ENCODE measurements at places on chromosomes 7 and 10.

GRCh38 chr10:122259075-122259466, 12.0 kb upstream of the BTBD16 start:
- DNase-seq: no peak

DNA sequence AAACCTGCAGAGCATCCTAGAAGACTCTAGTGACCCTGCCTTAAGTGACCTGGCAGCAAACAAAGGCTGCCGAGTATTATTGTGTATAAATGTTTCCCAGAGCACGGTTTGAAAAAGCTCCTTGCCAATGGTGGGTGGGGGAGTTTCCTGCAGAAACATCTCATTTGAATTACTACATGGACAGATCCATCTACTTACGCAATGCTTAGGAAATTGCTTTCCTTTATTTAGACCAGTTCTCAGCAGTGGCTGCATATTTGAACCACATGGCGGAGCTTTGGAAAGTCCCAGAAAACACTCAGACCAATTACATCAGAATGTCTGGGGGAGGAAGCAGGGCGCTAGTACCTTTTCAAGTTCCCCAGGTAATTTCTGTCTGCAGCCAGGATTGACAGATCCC, 560.9 kb downstream of the SDK1 start:
- no peak for DNase-seq

GRCh38 chr10:118106426-118106825, 59.7 kb upstream of the RAB11FIP2 start:
- DNase-seq: no peak

- no peak for DNase-seq
These were observed at the start of gene CLRN3 for GRCh38 chr10:127892743-127893142. Gene CLRN3, minus strand, starts transcription at chr10:127892941. Its CDS starts 157 bp downstream, at chr10:127892784.

- DNase-seq: peak; percentile 56
These were observed 48.2 kb downstream of the COL26A1 start for GRCh38 chr7:101410743-101411507.

DNA sequence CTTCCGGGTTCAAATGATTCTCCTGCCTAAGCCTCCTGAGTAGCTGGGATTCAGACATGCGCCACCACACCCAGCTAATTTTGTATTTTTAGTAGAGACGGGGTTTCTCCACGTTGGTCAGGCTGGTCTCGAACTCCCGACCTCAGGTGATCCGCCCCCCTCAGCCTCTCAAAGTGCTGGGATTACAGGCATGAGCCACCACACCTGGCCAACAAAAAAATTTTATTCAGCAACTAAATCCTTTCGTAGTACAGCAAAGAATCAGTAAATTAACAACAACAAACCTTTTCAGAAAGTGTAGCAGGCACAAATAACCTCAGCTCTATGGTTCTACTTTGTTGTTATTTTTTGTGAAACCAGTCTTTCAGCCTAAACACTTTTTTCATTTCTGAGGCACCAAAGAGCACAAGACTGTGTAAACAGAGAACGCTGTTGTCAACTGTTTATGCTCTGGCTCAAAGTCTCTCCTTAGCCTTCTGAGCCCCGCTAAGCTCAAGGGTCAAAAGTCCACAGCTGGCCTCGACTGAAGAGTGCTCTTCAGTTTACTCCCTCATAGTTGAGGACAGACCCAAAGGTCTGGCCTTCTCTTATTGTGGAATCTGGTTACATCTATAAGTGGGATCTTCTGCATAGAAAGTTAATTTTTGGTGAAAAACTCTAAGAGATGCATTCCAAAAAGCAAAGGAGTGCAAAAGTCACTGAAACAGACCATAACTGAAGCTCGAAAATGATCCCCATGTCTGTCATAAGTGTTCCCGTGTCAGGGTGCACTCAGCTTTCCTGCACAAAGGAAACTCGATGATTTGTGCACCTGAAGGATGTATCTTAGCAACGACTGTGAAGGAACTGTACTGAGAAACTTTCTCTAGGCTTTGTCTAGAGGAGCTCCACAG, 24.6 kb upstream of the DDX50 start:
- DNase-seq: no peak

DNA sequence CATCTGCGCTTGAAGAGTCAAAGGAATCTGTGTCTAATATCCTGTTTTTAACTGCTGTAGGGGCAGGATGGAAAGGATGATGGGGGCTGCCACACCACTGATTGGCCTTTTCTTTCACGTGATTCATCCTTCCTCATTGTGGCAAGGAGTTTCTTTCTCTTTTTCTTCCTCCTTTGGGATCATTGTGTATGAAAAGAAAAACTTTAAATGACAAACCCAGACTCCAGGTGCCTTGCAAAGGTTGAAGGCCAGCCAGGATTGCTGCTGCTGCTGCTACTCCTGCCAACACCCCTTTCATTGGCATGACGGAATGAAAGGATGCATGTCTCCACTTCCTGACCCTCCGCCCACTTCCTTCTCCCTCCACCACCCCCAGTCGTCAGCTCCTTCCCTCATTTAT, 6.5 kb upstream of the OIT3 start:
- no peak for DNase-seq

DNA sequence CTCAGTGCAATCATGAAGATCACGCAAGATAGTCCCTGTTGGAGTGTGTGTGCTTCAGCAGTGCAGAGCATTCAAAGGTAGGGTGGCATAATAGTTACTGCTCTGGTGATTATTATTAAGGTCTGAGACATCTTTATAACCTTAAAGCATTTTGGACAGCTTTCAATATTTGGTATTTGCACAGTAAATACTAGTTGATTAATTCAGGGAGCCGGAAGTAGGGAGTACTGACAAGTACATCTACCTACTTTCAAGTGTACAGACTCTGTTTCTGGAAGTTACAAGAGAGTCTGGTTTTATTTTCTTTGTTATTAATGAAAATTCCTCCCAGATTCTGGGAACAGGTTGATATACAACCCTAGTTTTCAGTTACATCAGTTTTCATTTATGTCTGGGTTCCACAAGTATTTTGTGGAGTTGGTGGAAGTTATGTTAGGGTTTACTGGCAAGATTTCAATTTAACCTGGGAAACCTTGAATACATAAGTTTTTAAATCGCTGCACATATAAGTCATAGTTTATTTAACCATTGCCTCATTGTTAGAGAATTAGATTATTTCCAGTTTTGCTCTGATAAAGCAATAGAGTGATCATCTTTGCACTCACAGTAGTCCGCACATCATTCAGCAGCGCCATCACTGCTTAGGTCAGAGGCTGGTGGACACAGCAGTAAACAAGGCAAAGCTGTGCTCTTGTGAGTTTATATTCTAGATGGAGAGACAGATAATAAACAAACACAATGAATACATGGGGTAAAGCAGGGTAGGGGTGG, 366.6 kb downstream of the REEP3 start:
- DNase-seq: no peak

- no peak for DNase-seq
These were observed 142.5 kb downstream of the WDR37 start for GRCh38 chr10:1198453-1199344.

GRCh38 chr7:107700570-107700969, 39.9 kb downstream of the SLC26A4 start:
- DNase-seq: no peak

GRCh38 chr10:67296926-67297325, 371.1 kb downstream of the LRRTM3 start:
- DNase-seq: no peak

DNA sequence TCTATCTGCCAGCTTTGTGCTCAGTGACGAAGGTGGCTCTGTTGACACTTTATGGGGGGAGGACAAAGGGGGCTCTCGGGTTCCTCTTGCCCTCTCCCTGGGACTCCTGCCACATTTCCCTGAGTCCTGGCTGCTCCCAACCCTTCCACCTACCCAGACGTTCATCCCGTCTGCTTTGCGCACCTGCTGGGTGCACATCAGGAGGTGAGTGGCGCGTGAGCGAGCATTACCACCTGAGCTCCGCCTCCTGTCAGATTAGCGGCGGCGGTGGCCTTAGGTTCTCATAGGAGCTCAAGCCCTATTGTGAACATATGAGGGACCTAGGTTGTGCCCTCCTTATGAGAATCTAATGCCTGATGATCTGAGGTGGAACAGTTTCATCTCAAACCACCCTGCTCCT, 137.2 kb downstream of the DYNC2I1 start:
- DNase-seq: no peak

DNA sequence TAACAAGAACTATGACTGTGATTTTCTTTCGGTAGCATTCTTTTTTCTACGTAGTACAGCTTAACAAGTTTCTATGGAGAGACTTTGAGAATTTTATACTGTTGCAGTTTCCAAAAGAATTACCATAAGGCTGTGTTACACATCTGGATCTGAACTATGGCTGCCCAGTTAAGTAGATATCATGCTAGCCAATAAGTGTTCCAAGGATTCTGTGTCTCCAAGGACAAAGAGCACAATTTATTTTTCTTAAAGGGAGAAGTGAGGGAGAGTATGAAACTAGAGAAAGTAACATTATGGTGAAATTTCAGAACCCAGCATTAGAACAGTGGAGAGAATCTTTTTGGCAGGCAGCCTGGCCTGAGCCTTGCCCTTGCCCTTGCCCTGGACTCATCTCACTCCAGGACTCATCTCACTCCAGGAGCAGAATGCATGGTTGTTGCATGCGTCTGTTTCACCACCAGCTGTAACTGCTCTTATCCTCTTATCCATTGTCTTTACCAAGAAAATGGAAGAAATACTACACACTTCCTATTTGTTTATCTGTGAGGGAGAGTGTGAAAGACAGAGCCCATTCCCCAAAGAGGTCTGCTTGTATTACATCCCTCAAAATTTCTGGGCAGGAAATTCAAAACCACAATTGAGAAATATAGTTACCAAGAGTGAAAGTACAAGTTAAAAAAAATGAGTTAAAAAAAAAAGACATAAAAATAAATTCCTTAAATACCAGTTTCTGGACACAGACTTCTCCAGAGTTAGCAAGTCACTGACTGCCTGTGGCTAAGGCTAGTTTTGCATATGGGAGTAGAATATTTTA, 1067.5 kb downstream of the NRG3 start:
- DNase-seq: no peak

DNA sequence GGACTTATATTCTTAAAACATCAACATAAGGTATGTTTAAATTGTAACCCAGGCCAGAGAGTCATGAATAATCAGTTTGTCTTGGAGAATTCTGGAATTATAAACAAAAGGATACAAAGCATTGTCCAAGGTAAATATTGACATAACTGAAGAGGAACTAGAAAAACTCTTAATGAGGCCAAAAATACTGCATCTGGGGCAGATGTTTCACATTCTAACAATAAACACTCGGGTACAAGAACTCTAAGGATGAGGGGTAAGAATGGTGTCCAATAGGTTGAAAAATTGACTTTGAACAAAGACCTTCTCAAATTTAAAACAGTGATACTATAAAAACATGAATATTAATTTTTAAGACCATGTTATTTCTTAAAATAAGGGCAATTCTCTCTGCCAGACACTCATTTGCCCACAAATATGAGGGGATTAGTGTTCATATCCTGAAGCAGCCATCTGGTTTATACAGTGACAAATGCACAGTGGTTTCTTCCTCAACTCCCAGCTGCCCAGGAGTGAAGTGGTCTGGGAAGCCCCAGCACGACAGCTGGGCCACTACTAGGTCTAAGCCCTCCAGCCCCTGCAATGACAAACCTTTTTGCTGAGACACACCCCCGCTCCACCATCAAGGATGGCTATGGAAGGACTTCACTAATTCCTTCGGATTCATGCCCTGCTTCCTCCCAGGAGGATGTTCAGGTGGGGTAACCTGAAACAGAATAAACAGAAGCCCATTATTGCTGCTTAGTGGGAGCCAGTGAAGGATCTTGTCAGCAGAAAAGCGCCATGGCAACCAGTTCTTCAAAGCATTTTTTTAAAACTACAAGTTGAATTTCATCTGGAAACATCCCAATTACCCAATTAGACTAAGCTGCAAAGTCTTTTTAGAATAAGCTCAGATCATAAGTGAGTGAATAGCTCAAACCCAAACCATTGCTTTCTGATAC, 107.5 kb upstream of the ARID5B start:
- DNase-seq: no peak

DNA sequence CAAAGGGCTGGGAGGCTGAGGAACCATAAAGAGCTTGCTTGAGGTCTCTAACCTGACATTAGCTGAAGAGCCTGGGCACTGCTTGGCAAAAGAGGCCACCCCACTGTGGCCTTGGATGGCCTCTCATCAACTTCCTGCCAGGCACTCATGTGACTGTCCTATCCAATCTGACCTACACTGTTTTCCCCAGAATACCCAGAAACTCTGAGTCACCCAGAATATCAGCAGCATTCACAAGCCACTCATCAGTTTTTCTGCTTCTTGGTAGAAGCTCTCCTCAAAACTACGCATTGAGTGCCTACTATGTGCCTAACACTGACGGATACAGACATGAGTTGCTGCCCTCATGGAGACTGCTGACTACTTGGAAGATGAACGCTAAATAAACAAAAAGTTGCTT, 4.1 kb upstream of the NT5C2 start:
- no peak for DNase-seq

GRCh38 chr10:124614003-124614659, 130.0 kb downstream of the FAM53B start:
- DNase-seq: no peak

GRCh38 chr7:144399946-144400345, 3.5 kb downstream of the NOBOX start:
- DNase-seq: no peak

DNA sequence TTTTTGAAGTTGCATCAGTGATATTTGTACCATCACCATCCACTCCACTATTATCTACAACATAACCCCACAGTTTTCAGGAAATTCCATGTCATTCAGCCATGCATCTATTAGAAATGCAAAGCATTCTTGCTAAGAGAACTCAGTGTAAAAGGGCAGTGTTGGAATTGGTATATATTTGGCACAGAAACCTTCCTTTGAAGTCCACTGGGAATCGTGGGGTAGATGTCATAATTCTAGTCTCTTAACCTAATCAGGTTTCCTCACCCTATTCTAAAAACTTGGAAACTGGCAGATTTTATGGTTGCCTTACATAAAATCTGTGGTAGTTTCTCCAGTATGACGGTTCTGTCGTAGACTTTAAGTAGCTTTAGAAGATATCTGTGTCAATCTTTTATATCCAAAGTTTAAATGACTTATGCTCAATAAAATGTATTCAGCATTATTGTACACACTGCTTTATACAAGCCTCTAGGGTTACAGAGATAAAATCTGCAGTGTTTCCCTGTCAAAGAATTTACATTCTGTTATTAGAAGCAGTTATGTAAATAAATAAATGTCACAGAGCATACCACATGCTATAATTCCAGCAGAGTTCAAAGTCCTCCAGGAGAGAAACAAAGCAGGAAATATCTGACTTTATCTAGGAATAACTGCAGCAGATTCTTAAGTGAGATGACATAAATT, 704.4 kb upstream of the CELF2 start:
- no peak for DNase-seq

DNA sequence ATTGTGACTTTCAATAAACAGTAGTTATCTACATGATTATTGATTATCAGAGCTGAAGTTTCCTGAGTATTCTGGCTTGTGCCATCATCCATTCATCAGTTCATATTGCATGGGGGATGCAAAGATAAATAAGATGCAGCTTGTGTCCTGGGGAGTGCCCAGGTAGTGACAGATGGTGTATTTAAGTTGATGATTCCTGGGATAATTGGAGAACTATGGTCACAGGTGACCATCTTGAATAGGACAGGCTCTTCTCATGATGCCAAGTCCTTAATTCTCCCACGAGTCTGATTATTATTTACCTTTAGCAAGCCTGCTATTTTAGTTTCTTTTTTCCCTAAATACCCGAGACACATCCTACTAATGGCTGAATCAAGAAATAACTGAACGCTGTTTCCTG, 64.9 kb downstream of the PLPP4 start:
- no peak for DNase-seq

- DNase-seq: no peak
These were observed 84.8 kb upstream of the PHF14 start for GRCh38 chr7:10888861-10889260.

- DNase-seq: no peak
These were observed 96.5 kb upstream of the MACROH2A2 start for GRCh38 chr10:69955897-69956740.

- no peak for DNase-seq
These were observed 595.9 kb upstream of the AUTS2 start for GRCh38 chr7:69002416-69002815.

All from liver (tissue), 10 donors.